Fibroblast of mammary gland (primary cell): ENCODE measurements at places on chromosomes 1 and 21.

DNA sequence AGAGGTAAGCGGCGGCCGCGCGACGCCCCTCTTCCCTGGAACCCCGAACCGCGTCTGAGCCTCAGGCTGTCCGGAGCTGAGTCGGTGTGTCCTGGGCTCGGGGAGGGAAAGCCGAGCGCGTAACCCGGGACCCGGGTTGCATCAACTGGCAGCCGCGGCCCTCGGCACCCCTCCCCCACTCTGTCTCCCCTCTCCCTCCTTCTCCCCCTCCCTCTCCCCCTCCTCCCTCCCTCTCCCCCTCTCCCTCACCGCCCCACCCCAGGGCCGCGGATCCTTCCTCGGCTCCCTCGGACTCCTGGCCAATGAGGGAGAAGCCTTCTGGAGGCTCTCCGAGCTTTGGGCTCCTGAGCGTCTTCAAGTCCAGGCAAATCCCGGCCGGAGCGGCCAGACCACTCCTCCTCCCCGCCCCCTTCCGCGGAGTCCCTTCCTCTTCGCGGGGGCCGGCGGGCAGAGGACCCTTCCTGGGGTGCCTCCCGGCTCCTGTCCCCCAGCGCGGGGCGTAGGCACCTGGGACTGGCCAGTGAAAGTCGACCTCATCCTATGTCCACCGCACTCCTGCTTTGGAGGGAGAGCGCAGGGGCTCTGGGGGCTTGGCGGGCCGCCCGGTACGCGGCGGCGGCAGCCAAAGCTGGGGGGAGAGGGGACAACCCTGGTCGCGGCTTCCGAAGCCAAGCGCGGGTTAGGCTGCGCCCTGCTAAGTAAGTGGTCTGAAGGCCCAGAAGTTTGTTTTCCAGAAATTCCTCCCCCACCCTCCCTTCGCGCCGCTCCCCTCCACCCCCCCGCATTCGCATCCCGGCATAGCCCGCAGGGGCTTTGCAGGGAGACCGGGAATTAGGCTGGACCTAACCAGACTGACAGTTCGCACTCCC is 850 bp downstream of the SESN2 start:
- peak; percentile 88 for DNase-seq

GRCh38 chr21:31730712-31731055 is 1.2 kb downstream of the SCAF4 start:
- DNase-seq = no peak

GRCh38 chr1:7386226-7387052 is 384.7 kb upstream of the VAMP3 start:
- peak; percentile 31 for DNase-seq

- no peak for DNase-seq
Measured at GRCh38 chr1:54653036-54653435, 11.4 kb downstream of the MROH7 start.

DNA sequence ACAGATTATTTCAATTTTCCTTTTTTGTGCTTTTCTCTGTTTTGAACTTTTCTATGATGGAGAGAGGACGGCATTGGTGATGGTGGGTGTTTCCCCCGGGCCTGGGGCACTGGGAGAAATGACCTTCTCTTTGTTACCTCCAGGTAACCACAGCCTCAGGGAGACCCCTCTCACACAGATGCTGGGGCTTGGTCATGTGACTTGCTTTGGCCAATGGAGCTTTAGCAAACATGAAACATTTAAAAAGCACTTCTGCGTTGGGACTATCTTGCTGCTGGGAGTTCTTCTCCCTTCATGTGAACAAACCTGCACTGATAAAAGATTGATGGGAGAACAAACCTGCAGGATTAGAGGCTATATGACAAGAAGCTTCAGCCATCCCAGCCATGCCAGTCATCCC is 122.9 kb downstream of the NGF start:
- no peak for DNase-seq

DNA sequence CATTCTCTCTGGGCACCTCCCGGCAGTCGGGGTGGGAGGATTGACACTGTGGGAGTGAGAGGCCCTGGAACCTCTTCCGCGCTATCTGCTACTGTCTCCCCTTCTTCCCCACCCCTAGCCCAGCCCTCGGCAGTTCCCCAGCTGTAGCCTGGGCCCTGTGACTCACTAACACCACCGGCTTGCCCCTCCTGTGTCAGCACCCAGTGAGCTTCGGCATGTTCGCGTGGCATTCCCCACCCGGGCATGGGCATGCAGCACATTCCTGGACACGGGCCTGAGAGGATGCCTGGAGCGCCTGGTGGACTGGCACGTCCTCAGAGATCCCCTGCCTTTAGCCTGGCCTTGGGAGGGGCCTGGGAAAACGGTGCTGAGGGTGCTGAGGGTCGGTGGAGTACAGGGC is 1.3 kb downstream of the CDK18 start:
- DNase-seq = no peak

- no peak for DNase-seq
Measured at GRCh38 chr21:14273736-14274538, 58.0 kb downstream of the RBM11 start.

DNA sequence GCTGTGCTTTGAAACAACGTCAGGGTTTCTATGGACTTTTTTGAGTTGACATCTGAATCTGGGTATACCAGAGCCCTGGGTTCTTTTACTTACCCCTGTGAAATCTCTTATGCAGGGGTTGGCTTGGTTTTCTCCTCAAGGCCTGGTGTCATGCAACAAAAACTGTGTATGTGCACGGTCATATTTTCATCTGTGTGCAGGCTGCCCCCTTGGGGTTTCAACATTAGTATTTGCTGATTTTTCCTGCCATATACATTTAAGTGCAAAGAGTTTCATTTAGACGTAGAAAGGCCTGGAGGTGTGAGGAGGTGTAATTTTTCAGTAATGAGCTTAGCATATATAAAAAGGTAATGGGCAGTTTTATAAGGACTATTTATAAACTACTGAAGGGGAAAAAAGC is 22.0 kb upstream of the ZBTB18 start:
- no peak for DNase-seq

DNA sequence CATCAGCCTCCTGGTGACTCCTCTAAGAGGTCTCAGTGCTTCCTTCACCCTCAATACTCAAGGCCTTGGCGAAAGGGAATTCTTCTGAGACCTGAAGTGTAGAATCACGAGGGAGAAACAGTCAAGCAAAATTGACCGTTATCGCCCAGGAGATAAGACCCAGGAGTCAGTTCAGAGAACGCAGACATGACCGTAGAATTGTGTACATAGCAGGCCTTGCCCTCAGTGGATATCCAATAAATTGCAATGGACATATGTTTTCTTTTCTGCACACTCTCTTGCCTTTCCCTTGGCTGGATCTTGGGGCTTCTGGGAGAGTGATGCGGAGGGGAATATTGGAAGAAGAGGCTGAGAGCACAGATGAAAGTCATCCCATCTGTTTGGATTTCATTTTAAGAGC is 15.7 kb upstream of the ETS2 start:
- no peak for DNase-seq

- DNase-seq = no peak
Measured at GRCh38 chr1:160267284-160267991, 5.1 kb upstream of the DCAF8 start.

GRCh38 chr1:204320382-204320804 is 39.3 kb downstream of the PLEKHA6 start:
- DNase-seq = peak; percentile 70

DNA sequence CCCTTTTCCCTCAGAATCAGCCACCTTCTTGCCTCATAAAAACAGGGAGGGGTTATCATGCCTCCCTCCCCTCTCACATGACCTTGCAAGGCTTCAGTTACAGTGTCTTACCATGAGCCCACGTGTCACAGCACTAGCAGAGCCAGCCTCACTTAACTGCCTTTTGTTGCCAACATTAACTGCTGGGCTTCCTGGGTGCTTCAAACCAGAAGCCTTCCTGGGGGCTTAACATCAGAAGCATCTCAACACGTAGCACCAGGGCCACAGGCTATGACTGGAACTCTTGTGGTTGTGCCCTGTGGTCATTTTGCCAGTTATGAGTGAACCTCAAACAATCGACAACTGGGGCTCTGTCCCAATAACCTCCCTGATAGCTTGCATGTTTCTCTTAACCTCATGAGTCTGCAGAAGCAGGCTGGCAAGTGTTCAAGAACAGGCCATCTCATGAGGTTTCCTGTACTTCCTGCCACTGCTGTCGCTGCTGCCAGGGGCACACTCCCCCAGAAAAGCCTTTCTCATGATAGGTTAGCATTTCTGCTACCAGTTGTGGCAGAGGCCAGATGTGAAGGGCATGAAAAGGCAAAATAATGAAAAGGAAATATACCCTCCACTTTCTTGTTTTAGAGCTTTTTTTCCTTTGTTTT is 132.2 kb downstream of the GLUL start:
- peak; percentile 75 for DNase-seq

DNA sequence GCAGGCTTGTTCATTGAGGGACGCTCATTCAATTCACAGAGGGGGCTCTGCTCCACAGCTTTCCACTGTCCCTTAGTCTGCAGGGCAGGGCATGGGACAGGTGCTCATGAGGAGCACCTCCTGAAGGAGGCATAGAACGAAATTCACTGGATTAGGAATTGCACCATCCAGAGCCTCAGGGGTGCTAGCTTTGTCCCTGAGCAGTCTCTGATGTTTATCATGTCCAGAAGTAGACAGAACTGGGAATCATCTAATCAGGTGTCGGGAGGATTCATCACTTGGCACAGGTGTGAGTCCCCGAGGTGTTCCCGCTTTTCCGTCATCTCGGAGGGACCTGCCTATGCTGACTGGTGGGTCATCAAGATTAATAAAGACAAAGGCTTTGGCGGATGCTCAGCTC is 321.4 kb downstream of the AJAP1 start:
- no peak for DNase-seq

DNA sequence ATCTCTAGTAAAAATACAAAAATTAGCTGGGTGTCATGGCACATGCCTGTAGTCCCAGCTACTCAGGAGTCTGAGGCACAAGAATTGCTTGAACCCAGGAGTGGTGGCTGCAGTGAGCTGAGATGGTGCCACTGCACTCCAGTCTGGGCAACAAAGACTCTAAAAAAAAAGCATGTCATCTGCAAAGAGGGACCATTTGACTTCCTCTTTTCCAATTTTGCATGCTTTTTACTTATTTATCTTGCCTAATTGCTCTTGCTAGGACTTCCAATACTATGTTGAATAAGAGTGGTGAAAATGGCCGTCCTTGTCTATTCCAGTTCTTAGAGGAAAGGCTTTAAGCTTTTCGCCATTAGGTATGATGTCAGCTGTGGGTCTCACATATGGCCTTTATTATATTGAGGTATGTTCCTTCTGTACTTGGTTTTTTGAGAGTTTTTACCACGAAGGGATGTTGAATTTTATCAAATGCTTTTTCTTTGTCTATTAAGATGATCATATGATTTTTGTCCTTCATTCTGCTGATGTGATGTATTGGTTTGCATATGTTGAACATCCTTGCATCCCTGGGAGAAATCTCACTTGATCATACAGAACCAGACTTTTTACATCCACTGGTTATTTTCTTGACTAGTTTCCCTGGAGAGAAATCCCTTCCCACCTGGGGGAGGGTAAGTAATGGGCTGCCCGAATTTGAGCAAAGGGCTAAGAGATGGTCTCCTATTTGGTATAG is 17.0 kb upstream of the RAP1GAP start:
- DNase-seq = no peak

- DNase-seq = no peak
Measured at GRCh38 chr1:45971922-45972531, 160.4 kb downstream of the PIK3R3 start.

DNA sequence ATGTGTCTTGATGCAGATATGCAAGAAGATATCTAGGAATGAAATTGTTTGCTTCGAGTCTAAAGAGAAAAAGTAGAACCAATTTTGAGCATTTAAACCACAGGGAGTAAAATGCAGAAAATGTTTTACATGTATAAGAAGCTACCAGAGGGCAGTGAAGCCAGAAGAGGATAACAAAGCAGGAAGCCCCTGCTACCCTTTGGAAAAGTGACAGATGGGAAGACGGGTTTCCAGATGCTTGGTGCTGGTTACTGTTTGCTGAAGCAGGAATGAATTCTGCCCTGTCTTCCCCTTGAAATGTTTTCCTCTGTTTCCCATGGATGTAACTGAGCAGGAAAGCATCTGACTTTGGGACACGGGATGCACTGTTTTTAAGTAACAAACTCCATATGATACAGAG is 822.2 kb downstream of the MRPL39 start:
- DNase-seq = no peak

GRCh38 chr1:107529511-107530149 is 388.8 kb downstream of the NTNG1 start:
- DNase-seq = peak; percentile 50

- DNase-seq = no peak
Measured at GRCh38 chr1:84379917-84380180, 18.4 kb upstream of the DNASE2B start.

DNA sequence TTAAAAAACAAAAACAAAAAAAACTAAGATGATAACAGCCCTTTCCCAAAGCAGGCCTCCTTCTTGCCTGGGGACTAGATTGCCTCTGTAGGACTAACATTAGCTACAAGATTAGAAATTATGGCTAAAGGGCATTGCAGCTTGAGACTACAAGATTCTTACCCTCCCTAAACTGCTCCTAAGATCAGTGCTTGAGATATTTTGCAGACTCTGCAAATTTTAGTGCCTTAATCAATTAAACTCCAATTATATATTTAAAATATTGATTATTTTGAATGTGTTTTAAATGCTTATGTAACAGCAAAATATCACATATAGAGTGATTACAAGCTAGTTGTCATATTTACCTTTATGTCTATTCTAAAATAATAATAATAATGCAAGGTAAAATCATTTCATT is 47.4 kb upstream of the SLC5A9 start:
- DNase-seq = no peak

GRCh38 chr1:164660775-164661174 is 101.8 kb downstream of the PBX1 start:
- DNase-seq = no peak

- peak; percentile 99 for DNase-seq
Measured at GRCh38 chr1:65195495-65196417, 47.8 kb downstream of the AK4 start.

DNA sequence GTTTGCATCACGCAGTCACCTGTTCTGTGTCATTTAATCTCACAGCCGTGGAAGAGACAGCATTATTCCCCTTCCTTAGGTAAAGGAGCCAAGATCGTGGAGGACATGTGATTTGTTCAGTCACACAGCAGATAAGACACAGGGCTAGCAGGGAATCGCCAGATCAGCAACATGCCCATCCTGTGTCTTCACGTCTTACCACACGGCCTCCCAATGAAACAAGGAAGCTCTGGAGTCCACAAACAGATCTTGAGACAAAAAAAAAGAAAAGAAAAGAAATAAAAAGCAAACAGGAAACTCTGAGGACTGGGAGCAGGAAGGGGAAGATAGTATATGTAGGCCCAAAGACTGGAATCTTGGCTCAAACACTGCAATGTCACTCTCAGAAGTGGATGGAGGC is 155.3 kb downstream of the ADSS2 start:
- DNase-seq = no peak

- DNase-seq = peak; percentile 70
Measured at GRCh38 chr1:234658138-234658537, 48.2 kb upstream of the IRF2BP2 start.
